ENCODE measurements at places on chromosomes 3 and 15.

DNA sequence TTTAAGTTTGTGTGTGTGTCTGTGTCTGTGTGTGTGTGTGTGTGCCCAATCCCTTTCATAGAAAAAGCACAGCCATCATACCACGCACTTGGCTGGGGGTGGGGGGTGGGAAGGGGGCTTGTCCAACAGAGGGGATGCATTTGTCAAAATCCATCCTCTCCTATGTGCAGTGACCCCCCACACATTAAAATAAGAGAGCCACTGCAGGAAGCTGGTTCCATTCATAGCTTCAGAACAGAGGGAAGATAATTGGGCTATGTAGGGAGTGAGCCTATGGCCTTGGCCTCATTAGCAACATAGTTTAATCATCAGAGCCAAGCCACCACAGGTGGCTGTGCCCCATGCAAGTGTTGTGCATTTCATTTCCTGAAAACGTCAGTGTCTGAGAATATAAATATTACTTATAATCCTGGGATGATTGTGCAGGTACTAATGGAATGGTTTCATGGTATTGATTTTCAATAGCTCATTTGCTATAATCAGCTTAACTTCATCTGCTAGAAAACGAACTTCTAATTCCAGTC lies 330.8 kb downstream of the CNTN6 start:
- no peak for DNase-seq

DNA sequence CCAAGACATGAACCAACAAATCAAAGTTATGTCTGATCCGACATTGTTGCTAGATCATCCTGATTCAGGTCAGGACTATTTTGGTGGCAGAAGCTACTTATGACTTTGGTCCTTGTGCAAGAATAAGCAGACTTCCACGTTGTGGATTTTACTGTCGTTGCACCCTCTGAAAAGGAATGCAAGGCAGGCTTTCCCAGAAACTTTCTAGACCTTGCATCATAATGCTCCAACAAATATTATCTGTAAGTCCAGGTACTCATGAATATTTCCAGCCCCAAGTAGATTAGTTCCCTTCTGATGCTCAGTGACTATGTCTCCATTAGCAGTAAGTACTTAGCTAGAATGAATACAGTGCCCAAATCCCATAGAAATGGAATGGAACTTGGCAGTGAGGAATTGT lies 203.3 kb upstream of the LRRFIP2 start:
- no peak for DNase-seq

DNA sequence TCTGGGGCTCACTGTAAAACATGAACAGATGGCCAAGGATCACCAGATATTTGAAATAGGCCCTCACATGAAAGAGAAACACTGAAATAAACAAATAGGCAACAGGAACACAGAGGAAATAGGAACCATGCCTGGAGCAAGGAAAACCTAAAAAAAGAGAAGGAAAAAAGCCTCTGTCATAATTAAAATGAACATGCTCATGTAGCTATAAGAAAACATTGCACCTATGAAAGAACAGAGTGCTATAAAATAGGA lies 102.4 kb downstream of the RAB11A start:
- DNase-seq = no peak

DNA sequence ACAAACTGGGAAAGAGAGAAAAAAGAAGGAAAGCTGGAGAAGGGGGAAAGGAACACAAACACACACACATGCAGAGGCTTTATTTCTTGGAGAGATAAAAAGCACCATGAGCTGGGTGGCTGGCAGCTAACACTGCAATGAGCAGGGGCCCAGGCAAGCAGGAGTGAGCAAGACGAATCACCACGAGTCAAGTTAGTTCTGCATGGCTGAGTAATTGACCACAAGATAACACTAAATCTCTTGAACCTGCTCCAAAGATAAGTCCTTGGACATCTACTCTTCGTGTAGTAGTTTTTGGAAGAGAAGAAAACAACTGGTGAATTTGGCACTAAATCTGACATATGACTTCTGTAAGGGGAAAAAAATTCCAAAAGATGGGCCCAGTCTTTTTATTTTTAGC lies 100.9 kb downstream of the MYO5A start:
- peak; percentile 28 for DNase-seq

DNA sequence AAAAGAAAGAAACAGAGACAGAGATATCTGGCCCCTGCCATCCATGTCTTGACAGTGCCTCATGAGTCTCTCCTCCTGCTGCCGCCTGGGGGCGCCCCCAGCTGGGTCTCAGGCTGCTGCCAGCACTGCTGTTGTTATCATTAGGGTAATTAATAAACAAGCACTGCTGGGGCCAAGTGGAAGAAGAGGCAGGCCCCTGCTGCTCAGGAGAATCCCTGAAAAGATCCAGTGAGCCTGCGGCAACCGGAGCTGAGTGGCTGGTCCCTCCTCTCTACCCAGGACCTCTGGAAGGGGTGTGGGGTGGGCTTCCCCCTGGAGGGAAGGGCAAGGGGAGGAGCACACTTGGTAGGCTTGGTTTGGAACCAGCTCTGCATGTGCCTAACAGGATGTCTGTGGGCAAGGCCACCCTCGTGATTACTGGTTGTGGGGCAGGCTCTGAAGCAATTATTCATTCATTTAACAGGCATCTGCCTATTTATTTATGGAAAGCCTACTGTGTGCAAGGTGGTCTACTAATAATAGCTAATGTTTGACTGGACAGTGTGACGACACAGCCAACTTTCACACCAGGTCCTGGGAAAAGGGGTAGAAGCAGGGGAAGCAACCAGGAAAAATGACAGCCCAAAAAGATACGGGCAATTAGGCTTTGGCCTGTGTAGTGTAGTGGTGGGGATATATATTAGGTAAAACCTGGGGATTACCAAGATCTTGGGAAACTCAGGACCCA lies 1.2 kb upstream of the TYRO3 start:
- DNase-seq = peak; percentile 78

- DNase-seq = no peak
These were observed 56.3 kb downstream of the PLCL2 start for GRCh38 chr3:16940769-16941700.

DNA sequence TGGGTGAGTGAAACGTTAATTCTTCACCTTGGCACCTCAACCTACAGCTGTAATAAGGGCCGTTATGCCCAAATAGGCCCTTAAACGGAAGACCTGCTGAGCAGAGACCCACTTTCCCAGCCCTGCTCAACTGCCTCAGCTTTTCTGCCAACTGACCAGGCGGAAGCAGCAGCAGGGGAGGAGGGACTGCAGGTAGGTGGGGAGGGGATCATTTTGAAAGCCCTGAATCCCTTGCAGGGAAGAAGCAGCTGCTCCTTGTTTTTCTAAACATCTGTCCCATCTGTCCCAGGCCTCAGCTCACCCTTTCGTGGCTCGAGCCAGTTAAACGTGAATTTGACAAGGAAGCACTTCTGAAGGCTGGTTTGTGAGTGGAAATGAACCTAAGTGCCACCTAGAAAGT lies 978 bp upstream of the CMC1 start:
- no peak for DNase-seq

- peak; percentile 84 for DNase-seq
These were observed 15.4 kb downstream of the TPRA1 start for GRCh38 chr3:127574880-127575878.

DNA sequence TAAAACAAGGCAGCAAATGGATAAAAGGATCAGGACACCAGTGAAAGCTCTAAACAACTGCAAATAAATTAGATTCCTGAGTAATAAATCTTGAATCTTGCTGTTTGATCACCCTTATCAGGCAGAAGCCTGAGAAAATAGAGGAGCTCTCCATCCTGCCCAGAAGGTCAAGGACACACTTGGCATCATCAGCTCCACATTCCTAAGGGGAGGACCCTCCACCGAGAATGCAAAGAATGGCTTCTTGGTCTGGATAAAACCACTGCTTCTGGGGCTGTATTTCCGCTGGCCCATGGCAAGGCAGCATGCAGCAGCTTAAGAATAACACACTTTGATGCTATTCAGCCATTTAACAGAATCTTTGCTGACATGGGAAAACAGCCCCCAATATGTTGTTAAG lies 108.9 kb upstream of the TSC22D2 start:
- no peak for DNase-seq

GRCh38 chr3:122357828-122358702 lies 25.0 kb downstream of the MIX23 start:
- no peak for DNase-seq

DNA sequence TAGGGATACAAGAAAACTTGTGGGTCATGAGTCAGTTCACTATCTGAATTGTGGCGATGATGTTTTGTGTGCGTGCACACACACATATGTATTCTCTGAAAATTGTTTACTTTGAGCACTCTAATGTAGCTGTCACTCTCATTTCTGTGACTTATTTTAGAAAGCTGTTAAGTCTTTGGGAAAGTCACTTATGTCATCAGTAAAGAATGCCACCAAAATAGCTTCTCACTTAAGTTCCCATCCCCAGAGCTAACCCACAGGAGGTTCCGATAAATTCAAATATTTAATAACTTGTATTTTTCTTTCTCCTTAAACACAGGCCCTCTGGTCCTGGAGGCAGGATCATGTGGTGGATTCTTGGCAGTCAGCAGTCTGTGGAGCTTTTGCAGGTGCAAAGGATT lies 138.3 kb downstream of the LRIG1 start:
- no peak for DNase-seq

DNA sequence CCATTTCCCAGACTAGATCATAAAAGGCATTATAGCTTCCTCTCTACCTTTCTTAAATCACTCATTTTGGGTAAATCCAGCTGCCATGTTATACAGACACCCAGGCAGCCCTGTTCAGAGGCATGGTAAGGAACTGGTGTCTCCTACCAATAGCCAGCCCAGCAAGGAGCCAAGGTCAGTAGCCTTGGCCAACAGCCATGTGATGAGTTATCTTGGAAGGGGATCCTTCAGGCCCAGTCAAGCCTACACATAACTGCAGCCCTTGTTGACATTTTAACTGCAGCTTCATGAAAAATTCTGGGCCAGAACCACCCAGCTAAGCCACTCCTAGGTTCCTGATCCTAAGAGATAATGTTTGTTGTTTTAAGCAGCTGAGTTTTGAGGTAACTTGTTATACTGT lies 29.0 kb upstream of the ZMAT3 start:
- no peak for DNase-seq

DNA sequence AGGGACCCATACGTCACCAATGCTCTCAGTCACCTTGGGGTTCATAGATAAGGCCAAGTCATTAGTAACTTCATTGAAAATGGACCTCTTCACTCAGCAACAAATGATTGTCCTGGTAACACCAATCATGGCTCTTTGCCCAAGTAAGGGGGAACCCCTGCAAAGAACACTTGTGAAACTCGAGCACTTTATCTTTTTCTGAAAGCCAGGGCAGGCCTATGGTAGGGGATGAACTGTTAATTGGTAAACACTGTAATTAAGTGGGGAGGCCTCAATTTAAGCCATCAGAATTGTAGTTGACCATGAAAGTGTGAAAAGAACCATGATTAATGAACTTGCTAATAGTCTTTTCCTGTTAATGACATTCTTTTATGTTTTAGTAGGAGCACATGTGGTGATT lies 73.3 kb downstream of the ABHD5 start:
- no peak for DNase-seq

DNA sequence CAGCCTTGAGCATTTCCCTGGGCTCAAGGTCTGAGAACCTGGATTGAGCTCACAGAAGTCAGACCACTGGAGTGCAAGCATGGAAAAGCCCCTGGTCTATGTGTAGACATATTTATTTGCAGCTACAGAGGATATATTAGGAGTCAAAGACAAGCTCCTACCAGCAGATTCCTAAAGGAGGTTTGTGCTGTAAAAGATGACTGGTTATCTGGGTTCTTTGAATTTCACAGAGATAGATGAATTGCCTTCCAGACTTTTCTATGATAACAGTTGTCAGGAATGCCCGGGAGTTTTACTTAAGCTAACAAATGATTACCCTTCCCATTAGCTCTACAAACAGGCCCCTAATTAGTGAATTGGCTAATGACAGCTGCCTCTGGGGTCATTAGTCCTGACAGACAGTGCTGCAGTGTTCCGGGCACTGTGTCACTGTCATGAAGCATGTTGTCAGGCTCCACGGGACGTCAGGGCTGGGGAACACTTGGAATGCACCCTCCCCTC lies 48.8 kb upstream of the PLXNA1 start:
- no peak for DNase-seq

DNA sequence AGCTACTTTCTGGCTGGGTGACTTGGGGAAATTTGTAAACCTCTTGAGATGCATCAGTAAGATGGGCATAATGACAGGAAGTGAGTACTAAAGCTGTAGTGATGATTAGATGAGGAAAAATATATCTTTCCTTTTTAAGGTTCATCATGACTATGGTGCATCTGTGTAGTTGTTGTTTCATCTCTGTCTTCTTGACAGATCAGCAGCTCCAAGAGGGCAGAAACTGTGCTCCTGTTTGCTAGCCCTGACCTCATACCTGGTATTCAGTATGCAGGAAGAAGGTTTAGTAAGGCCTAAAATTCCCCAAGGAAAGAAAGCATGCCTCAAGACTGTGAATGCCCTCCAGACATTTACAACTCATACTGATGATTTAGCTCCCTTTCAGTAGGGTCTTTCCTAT lies 82.5 kb upstream of the PSMD6 start:
- no peak for DNase-seq

GRCh38 chr3:50518436-50518835 lies 15.0 kb upstream of the CACNA2D2 start:
- DNase-seq = no peak

DNA sequence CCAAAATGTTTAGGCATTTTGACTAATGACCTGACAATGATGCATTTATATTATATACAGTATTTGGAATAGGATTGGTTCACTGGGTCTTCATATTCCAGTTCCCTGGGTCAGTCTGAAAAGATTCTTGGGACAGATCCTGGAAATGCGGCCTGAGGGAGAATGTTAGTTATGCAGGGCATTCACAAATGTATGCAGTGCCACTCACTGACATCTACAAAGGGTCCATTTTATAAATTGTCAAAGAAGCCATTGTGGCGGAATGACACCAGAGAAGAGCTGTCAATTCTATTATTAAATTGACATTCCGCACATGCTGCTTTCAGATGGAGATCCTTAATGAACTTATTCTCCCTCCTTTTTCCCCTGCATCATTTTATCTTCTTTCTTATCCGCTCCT lies 176.6 kb downstream of the VGLL3 start:
- no peak for DNase-seq

GRCh38 chr3:7266551-7266950 lies 405.6 kb downstream of the GRM7 start:
- no peak for DNase-seq

GRCh38 chr3:56251343-56251945 lies 216.8 kb downstream of the ERC2 start:
- peak; percentile 22 for DNase-seq

DNA sequence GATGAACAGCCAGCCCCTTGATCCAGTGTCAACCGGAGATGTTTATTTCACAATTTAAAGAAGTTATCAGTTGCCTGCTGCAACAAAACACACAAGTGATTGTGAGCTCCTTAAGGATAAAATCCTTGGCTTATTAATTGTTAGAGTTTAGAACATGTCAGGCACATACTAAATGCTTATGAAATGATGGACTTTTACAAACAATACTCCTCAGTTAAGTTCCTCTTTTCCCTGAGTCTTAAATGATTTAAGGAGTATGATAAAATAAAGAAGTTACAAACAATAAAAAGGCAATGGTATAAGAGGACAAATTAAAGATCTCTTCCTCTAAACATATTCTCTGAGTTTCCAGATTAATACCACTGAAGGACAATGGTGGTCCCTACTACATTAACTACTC lies 5.7 kb downstream of the GHSR start:
- DNase-seq = no peak

GRCh38 chr15:42194513-42194912 lies 13.6 kb downstream of the VPS39 start:
- peak; percentile 38 for DNase-seq

- DNase-seq = no peak
These were observed 228.0 kb upstream of the ADAMTS9 start for GRCh38 chr3:64915778-64916177.

All from stimulated activated CD4-positive, alpha-beta T cell treated with anti-CD3 and anti-CD28 coated beads, Interleukin-15, amount 100 ng/mL, for 24 hours (primary cell).